ENCODE measurements at places on chromosomes 1 and 21. TPM values are rescaled to one million over a fixed set of nuclear protein-coding genes. Genes with fewer than 3 reads are reported as not detected.

- DNase-seq, result peak; percentile 77
These were observed 122.6 kb upstream of the PPP2R5A start for GRCh38 chr1:212162635-212163034.

- DNase-seq, result no peak
These were observed 107.4 kb downstream of the LMX1A start for GRCh38 chr1:165248969-165249571.

DNA sequence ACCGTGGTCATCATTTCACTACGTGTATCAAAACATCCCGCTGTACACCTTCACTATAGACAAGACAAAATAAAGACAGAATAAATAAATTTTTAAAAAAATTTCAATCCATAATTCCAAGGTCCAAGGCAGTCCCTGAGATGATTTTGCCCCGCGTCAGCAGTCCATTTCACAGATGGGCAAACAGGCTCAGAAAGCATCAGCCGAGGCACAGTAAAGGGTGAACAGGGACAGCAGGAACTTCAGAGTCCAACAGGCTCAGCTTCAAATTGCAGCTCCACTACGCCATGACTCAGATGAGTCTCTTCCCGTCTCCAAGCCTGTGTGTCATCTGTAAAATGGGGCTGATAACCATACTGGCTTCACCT, 15.0 kb downstream of the MATN1 start:
- no peak for DNase-seq

The CLDN19 gene
- total RNA-seq, result not detected

The INSRR gene
- total RNA-seq, result not detected

Data from sigmoid colon (tissue), 7 donors.